Neural progenitor cell (in vitro differentiated cells): ENCODE measurements at places on chromosomes 16 and 17.

GRCh38 chr17:28755486-28755885 lies 11.7 kb downstream of the TRAF4 start:
- DNase-seq = no peak

DNA sequence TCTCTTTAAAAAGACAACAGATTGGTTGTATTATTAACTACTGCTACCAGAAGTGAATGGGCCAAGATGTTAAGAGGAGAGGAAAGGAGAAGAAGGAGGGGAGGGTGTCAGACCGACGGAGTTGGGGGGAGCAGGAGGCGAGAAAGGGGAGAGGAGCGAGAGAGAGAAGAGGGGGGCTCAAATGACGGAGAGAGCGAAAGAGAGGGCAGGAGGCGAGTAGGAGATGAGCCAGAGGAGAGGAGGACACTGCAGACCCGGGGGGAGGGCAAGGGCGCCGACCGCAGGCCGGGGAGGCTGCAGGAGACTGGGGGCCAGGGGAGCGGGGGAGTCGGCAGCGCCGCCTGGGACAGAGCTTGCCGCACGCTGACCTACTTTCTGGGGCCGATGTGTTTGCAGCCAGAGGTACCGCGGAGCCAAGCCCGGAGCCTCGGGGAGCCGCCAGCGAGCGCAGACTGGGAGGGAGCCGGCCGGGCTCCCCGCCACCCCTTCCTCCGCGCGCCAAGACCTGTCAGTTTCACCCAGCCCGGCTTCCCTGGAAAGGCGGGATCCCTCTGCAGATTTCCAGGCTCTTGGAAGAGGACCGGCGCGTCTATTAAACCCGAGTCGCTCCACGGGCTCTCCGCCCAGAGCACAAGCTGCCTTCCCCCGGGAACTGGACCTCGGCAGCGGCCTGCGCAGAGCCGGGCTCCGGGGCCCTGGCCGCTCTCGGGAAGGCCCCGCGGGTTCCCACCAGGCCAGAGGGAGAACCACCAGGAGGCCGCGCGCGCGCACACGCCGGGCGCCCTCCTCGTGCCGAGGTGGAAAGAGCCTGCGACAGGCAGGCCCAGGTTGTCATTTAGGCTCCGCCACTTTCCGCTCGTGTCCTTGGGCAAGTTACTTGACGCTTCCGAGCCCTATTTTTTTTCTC lies 74.6 kb downstream of the CMC2 start:
- DNase-seq = peak; percentile 72

GRCh38 chr17:1800712-1801111 lies 29.0 kb downstream of the SMYD4 start:
- no peak for DNase-seq

DNA sequence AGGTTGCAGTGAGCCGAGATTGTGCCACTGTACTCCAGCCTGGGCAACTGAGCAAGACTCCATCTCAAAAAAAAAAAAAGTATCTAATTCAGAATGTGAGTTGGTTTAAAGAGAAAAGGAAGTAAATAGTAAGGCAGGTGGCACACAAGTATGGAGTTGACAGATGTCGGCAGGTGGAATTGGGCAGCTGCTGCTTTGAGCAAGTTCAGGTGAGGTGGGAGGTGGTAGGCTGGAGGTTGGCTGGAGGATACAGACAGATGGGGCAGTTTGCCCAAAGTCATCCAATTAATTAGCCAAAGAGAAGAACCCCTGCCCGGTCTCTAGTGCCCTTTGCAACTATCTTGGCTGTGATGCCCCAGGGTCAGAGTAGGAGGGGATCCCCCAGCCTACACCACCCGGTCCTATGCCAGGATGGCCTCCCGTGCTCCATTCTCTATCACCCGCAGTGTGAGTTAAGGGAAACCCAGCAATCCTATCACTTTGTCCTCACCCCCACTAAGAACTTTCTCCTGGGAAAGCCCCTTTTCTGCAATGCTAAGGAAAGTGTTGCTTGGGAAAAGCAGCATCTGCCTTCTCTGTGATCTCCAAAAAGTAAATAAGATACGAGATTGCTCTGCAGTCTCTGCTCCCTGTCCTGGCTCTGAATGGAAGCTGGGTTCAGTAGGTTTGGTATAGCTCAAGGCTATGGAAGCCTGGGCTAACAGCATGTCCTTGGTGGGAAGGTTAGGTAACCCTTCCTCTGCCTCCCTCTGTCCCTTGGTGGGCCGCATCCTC lies 32.2 kb downstream of the SLC12A3 start:
- no peak for DNase-seq

DNA sequence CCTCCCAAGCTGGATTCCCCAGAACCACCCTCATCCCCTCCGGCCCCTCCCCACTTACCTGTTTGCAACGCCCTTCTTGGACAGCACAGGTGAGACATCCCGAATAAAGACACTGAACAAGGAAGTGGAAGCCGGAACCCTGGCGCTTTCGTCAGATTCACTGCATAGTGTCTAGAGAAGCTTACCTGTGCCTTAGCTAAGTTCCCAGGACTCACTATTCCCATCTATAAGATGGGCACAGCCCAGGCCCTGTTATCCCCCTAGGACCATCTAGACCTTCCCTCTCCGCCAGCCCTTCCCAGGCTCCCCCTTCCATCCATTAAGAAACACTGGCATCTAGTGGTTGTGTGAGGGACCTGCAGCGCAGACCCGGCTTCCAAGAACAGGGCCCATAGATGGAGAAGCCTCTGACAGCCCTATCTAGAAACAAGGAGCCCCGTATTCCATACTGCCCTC lies 26.9 kb upstream of the RPL38 start:
- peak; percentile 85 for DNase-seq

DNA sequence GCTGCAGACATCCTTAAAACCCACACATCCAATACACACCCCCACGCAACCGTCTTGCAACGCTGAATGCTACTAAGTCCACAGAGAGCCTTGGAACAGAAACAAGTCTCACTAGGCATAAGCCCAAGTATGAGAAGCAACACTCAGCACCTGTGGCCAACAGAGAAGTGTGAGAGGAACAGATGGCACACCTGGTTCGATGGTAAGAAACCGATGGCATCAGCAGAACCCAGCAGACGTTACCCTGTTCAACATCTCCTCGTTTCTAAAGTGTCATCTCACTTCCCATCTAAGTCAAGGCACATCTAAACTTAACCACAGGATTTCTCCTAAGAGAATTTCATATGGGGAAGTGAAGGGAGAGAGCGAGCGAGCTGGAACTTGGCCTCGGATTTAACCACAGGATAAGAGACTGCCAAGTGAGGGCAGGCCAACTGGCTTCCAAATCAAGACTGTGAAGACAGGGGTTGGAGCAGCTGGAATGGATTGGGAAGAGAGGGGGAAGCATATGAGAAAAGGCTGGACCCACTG lies 41.0 kb downstream of the NXPH3 start:
- no peak for DNase-seq

- no peak for DNase-seq
Observed at GRCh38 chr17:72613806-72614292, 478.6 kb downstream of the SLC39A11 start.

GRCh38 chr16:12354296-12354833 lies 377.8 kb downstream of the SNX29 start:
- DNase-seq = no peak

DNA sequence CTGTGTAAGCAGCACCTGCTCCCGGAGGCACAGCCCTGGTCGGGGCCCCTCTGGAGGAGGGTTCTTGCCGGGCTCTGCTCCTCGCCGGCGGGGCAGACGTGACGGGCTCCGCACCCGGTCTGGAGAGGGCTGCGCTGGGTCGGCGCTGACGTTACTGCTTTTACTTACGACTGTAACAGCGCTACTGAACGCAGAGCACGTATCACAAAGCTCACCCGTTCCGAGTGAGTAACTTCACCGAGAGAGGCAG lies 1.3 kb upstream of the RAB40C start:
- DNase-seq = peak; percentile 81

DNA sequence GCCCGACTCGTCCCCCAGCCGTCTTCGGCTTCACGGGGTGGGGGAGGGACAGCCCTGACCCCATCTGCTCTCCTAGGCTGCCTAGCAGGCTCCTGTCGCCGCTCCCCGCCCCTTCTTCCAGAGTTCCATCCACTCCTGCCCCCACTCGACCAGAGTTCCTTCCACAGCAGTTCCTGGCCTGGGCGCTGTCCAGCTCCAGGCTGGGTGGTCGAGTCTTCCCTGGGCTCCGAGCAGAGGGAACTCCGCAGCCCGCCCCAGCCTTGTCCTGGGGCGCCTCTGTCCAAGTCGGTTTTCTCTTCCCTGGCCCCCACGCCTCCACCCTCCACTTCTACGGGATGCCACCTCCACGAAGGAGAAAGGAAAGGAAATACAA lies 1.4 kb downstream of the PYY start:
- DNase-seq = peak; percentile 72

DNA sequence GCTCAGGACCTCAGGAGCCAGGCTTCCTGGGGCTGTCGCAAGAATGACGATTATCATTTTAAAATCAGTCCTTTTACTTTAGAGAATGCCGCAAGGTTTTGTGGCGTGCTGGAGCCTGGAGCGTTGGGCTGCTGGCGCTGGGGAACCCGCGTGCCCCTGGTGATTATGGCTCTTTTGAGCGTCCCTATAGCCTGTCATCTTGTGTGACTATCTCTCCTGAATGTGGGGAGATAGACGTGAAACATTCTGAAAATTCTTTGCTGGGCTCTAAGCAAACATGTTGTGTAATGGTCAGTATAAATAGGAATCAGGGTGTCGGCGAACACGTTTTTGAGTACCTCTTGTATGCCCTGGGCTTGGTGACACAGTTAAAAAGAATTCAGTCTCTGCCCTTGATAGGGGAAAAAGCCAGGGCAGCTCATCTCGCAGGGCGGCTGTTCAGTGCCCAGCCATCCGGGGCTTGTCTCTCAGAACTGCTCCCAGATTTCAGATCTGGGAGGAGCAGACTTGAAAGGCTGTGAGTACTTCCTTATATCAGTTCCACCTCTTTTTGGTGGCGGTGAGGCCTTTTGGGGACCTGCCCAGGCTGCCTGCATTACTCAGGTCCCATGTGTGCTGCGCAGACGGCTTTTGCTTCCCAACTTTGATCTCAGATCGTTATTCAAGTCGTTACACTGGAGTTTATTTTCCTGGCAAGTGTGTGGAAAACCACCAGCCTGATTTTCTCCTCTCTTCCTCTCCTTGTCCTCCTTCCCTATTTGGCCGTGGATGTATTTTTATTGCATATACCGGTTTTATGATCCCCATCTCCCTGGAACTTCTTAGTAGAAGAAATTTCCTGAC lies 973 bp downstream of the SLC7A6 start:
- peak; percentile 50 for DNase-seq
